Subcutaneous preadipocyte (primary cell): ENCODE measurements at places on chromosomes 12 and 14. TPM values are rescaled to one million over a fixed set of nuclear protein-coding genes. Genes with fewer than 3 reads are reported as not detected.

Gene CCDC60
- not detected in 2 replicates for total RNA-seq

Gene EMP1
- total RNA-seq = 198 and 210 TPM in 2 replicates

Gene HSPB8
- total RNA-seq = 4.0 and 4.3 TPM in 2 replicates

Gene RFLNA
- not detected in 2 replicates for total RNA-seq

Gene C12orf60
- 1.2 and 2.2 TPM in 2 replicates for total RNA-seq

Gene NID2
- total RNA-seq = 61.7 and 104 TPM in 2 replicates

Gene TCL1A
- total RNA-seq = not detected in 2 replicates

Gene GOLT1B
- total RNA-seq = 42.3 and 51.0 TPM in 2 replicates

Gene FLVCR2
- total RNA-seq = 4.0 and 5.9 TPM in 2 replicates

Gene SIRT4
- total RNA-seq = 0.59 and 0.73 TPM in 2 replicates

Gene P3H3
- 44.1 and 49.3 TPM in 2 replicates for total RNA-seq

Gene CCDC175
- not detected in 2 replicates for total RNA-seq

Gene HCAR2
- under 0.01 TPM in 2 replicates for total RNA-seq

Gene SLCO1A2
- not detected in 2 replicates for total RNA-seq

Gene ZC2HC1C
- 0.98 and 1.8 TPM in 2 replicates for total RNA-seq

Gene DLGAP5
- 33.8 and 44.4 TPM in 2 replicates for total RNA-seq

Gene POTEM
- not detected in 2 replicates for total RNA-seq

Gene ENDOU
- total RNA-seq = 0.37 and 1.6 TPM in 2 replicates

Gene PLEK2
- total RNA-seq = 1.8 and 15.1 TPM in 2 replicates

Gene SOCS2
- 9.2 and 14.5 TPM in 2 replicates for total RNA-seq

Gene ELK3
- total RNA-seq = 46.3 and 64.7 TPM in 2 replicates

Gene TEX22
- total RNA-seq = 0.20 and 0.73 TPM in 2 replicates

Gene EML1
- total RNA-seq = 23.5 and 27.8 TPM in 2 replicates

Gene SPX
- under 0.01 and 0.98 TPM in 2 replicates for total RNA-seq

Gene TMEM132C
- under 0.01 TPM in 1 of 2 replicates, not detected in the other for total RNA-seq

Gene DPY19L2
- total RNA-seq = 0.37 and 1.6 TPM in 2 replicates

Gene ZNF605
- total RNA-seq = 11.0 and 11.1 TPM in 2 replicates

Gene GPR135
- total RNA-seq = 4.3 and 5.5 TPM in 2 replicates

Gene SPTB
- not detected in 2 replicates for total RNA-seq

Gene CFAP54
- 1.1 and 1.4 TPM in 2 replicates for total RNA-seq

Gene PTPRR
- 0.39 TPM in 1 of 2 replicates, not detected in the other for total RNA-seq

Gene SERPINA5
- total RNA-seq = 0.37 TPM in 1 of 2 replicates, not detected in the other

Gene BEGAIN
- total RNA-seq = 0.73 and 1.2 TPM in 2 replicates

Gene TAS2R14
- 3.7 and 4.1 TPM in 2 replicates for total RNA-seq

Gene ABCD2
- under 0.01 TPM in 2 replicates for total RNA-seq

Gene TAS2R9
- 0.20 TPM in 1 of 2 replicates, not detected in the other for total RNA-seq

Gene RERGL
- not detected in 2 replicates for total RNA-seq

Gene CLEC4D
- total RNA-seq = not detected in 2 replicates

Gene ASCL1
- not detected in 2 replicates for total RNA-seq

Gene TOMM20L
- not detected in 2 replicates for total RNA-seq

Gene NEUROD4
- total RNA-seq = not detected in 2 replicates

Gene CLEC9A
- total RNA-seq = not detected in 2 replicates

Gene GIT2
- 36.4 and 40.7 TPM in 2 replicates for total RNA-seq

Gene HOXC13
- not detected in 2 replicates for total RNA-seq

Gene PRR4
- total RNA-seq = 2.2 and 3.9 TPM in 2 replicates

Gene ADAMTS20
- total RNA-seq = not detected in 2 replicates

Gene DAZAP2
- total RNA-seq = 139 and 142 TPM in 2 replicates

Gene SIX1
- total RNA-seq = 3.3 and 13.1 TPM in 2 replicates

Gene CMTM5
- total RNA-seq = not detected in 2 replicates

Gene PLEKHG7
- not detected in 2 replicates for total RNA-seq

Gene LALBA
- not detected in 2 replicates for total RNA-seq

Gene ADIPOR2
- total RNA-seq = 25.0 and 38.3 TPM in 2 replicates

Gene KRT81
- not detected in 2 replicates for total RNA-seq

Gene GPRC5A
- 4.0 and 13.9 TPM in 2 replicates for total RNA-seq

Gene FAIM2
- 0.37 and 0.98 TPM in 2 replicates for total RNA-seq

Gene NXPH4
- total RNA-seq = 0.73 and 0.98 TPM in 2 replicates

Gene RAD51AP1
- 12.1 and 19.5 TPM in 2 replicates for total RNA-seq
